ENCODE measurements at places on chromosomes 4 and X.

DNA sequence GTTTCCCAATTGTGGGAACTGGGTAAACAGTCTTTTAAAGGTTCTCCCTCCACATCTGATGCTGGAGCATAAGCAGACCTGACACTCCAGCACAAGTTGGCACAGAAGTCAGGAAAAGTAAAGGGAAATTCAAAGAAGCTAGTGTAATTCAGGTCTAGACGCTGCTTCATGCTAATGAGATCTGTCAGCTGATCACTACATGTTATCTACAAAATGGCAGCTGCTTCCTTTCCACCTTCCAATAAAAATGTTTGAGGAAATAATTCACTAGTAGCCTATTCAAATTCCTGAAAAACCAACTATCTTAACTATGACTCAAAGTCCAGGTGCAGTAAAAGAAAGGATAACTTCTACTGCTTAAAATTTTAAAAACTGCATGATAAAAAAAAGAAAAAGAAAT lies 29.3 kb downstream of the DCAF8L2 start:
- no peak for DNase-seq

- no peak for DNase-seq
Observed at GRCh38 chr4:176289561-176289960, 20.5 kb upstream of the ASB5 start.

GRCh38 chr4:123352240-123352945 lies 44.2 kb upstream of the SPRY1 start:
- no peak for DNase-seq

DNA sequence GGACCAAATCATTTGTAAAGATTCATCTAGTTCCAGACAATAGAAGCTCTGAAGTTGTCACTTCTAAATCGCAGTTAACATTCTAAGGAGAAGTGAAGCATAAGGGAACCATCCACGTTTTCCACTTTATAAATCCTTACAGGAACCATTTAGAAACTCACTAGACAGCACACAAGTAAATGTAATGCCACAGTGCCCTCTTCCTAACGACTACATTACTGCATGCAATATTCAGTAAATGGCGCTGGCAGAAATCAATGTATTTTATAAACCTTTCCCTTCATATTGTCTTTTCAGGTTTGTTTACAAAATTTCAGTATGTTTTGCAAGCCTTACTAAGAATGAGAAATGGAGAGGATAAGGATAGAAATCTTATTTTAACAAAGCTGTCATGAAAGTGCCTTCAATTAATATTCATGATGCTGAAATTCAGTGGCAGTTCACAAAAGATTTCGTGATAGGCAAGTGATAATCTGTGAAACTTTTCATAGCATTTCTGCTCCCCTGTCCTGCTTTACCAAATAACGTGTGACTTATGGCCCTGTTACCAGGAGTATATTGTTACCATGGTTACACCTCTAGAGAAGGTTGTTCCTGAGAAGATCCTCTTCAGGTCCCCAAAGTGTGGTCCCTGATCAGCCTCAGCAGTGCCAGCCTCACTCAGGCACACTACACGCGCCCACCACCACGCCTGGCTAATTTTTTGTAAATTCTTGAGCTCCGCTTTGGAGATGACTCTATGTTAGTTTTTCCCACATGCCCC lies 54.2 kb downstream of the TMA16 start:
- no peak for DNase-seq

GRCh38 chr4:97150966-97151365 lies 992.3 kb downstream of the STPG2 start:
- DNase-seq, result no peak

DNA sequence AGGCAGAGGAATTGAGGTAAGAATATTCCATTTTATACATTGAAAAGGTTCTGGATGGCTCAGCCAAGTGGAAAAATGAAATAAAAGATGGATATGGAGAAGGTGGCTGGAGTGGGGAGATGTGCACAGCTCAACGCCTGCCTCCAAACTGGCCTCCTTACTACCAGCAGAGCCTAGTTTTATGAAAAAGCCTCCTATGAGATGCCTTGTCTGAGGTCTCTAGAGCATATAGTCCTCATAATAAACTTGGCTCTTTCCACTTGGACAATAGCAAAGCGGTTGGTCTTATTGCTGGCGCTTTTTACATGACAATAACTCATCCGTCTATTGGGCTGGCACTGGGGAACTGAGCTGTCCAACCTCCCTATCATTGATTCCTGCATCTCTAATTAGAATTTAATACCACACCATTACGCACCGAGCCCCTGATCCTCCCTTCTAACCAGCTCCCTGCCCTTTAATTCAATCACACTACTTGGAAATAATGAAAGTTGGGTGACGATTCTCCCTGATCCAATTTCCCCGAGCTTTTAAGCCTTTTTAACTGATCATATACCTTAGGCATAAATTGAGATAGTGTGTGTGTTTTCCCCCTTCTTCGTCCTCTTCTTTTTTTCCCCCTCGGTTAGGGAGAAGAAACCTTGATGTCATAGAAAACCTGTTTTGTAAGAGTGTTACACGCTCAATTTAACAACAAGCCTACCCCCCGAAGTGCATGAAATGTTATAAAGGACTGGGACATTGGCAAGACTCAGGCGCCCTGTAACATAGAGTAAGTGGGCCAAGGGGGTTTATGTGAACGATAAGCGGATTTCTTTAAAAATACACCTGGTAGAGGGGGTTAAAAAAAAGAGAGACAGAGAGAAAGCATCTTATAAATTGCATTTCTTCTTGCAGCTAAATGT lies at the start of gene PHOX2B:
TSS of gene PHOX2B (minus strand) at position 155 of the 905 bp plus-strand sequence. CDS start at position 40, 115 bp downstream.
- DNase-seq, result no peak

DNA sequence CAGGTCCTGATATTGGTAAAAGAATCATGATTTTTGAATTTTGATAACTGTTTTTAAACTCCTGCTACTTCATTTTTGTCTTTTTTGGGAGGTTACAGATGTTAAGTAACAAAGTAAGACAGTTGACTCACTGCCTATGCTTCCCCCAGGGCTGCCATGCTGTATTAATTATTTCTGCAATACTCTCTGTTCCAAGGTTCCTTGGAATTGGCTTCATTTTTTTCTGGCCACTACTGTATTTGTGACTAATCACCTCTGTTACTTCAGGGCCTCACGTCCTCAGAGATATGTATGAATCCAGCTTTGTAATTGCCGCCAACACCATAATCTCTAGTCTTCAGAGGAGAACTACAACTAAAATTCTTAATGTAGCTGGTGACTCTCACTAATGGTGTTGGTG lies 1729.3 kb downstream of the C4orf33 start:
- DNase-seq, result no peak

- DNase-seq, result no peak
Observed at GRCh38 chr4:99008051-99008450, 12.5 kb downstream of the METAP1 start.

DNA sequence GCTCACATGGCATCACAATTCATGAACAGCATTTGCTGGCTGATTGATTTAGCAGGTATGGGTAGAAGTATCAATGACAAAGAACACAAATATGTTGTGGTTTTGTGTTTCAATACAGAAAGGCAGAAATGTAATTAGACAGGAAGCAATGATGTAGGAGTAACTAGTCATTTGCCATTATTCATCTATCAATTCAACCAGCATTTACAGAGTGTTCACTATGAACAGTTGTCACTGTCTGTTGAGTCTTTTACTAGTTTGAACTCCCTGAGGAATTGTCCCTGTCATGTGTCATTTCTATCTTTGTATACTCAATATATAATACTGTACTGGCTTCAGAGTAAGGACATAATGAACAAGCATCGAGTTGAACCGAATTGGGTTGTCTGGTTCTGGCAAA lies 51.5 kb upstream of the ARHGAP24 start:
- no peak for DNase-seq

DNA sequence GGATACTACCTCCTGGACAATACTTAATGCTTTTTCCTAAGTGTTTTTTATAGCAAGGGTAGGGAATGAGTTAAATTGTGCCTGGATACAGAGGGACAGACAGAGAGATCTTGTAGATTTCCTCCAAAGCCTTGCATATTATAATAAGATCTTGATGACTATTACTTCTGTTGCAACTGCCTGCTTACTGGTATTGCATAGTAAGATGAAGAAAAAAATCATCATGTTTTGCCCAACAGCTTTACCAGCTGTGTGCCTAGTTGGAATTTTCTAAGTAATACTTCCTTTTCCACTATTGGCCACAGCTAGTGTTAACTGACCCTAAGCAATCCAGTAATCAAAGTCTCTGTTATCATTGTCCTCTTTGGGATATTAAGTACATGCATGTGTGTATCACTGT lies 139.0 kb downstream of the DCK start:
- no peak for DNase-seq

GRCh38 chrX:41653125-41653524 lies 35.6 kb upstream of the GPR34 start:
- no peak for DNase-seq

DNA sequence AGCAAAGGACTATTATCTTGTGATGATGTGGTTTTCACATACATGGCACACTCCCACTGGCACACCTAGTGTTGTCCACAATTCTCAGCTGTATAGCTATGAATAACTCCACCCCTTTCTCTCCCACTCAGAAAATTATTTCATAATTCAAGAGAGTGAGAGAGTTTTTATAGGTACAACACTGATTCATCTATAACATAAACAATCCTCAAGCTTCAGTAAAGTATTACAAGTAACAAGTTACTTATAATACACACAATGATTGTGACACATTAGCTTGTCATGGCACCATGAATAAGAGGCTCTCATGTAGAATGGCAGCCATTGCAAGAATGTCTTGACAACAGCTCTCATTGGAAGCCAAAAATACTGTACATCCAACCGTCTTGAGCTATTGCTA lies 43.9 kb downstream of the RAB40A start:
- DNase-seq, result no peak

GRCh38 chr4:100285121-100285520 lies 94.9 kb upstream of the DDIT4L start:
- no peak for DNase-seq

DNA sequence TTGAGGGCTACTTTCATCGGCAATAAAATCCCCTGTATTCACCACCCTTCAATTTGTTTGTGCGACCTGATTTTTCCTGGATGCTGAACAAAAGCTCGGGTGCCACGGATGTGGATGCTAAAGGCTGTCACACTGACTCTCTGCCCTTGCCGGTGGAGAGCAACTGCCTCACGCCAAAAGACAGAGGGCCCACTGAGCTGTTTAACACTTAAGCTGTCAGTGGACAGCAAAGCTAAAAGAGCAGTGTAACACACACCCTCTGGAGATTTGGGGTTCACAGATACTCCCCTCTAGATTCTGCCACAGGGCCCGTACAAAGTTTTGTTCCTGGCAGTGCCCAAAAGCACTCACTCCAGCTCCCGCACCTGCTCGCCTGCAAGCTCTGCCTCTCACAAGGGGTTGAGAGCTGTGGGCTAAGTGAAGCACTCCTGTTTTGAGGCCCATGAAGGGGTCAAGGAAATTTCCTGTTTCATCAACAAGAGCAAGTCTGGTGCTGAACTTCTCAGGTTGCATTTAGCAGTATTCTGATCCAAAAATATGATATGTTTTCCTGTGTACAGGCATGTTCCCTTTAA lies 1571.9 kb downstream of the ADGRL3 start:
- no peak for DNase-seq

- DNase-seq, result no peak
Observed at GRCh38 chr4:153950100-153950979, 161.5 kb upstream of the SFRP2 start.

DNA sequence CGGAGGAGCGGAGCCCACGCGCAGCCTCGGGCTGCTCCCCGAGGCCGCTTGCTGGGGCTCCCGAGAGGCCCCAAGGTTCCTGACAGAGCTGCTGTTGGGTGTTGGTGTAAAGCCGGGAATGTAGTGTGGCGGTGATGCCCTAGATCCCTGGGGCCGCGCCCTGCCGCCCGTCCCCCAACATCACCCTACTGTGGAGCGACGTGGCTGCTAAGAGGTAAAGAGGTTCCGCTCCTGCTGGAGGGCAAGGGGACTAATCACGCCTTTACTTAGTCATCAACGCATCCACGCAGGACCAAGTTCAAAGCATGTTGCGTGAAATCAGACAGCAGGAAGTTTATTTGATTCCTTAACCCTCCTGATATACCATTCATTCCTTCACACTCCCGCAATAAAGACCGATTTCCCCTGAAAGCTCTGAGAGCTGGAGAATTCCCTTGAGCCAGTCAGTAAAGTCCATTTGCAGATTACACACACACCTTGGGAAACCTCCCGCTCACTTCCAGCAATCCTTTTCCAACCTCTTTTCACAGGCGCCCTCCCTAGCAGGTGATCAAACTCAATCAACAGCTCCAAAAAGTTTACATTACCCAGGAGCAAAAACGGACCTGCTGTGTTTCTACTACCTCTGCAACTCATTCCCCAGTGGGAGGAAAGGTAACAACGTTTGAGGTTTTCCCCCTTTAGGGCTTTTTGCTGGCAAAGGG lies 579 bp upstream of the GABRA2 start:
- no peak for DNase-seq

DNA sequence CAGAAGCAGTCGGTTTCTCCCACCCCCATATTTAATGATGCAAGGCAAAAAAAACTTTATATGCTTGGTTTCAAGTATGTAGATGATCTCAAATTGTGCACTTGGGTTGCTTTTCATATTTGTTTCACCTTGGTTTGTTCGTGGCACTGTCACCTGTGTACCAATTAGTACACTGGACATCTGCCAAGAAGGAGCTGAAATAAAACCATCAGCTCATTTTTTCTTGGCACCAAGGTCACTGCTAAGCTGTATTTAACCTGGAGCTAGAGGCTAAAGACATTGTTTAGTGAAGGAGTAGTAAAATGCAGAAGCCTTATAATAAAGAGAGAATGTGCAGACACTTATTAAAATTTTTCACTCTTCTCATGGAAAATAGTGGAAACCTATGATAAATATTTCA lies 430.8 kb downstream of the ARHGAP24 start:
- no peak for DNase-seq

GRCh38 chrX:124341396-124342132 lies 4.8 kb upstream of the SH2D1A start:
- no peak for DNase-seq

GRCh38 chr4:122663814-122664610 lies 43.1 kb upstream of the IL21 start:
- no peak for DNase-seq

GRCh38 chr4:139734201-139734874 lies 68.7 kb downstream of the MGST2 start:
- no peak for DNase-seq

- DNase-seq, result no peak
Observed at GRCh38 chr4:94168321-94168720, 39.3 kb upstream of the SMARCAD1 start.

DNA sequence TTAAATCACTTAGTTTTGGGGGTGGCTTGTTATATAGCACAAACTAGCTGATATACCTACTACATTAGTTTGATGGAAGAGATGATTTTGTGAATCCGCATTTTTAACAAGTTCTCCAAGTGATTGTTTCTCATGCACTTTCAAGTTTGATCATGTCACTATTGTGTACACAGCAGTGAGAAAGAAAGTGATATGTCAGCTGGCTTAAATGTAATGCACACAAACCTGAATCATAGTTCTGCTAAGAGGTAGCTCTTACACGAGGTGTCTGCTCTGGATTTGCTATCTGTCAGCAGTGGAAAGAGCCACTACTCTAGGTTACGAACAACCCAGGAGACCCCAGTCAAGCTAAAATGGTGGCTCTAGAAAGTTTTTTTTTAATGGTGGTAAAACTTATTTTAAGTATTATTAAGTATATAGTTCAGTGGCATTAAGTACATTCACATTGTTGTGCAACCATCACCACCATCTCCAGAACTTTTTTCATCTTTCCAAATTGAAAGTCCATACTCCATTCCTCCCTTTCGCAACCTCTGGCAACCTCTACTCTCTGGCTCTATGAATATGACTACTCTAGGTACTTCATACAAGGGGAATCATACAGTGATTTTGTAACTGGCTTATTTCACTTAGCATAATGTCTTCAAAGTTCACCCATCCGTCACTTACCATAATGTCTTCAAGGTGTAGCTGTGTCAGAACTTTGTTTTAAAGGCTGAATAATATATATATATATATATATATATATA lies 147.3 kb downstream of the HS6ST2 start:
- no peak for DNase-seq

GRCh38 chr4:77899607-77900006 lies 37.0 kb downstream of the MRPL1 start:
- DNase-seq, result no peak

Data from stimulated activated CD4-positive, alpha-beta T cell treated with anti-CD3 and anti-CD28 coated beads, Interleukin-4, amount 100 ng/mL, for 1 hour (primary cell).